ENCODE measurements at places on chromosomes 2 and 18.

- DNase-seq, result no peak
These were observed 11.0 kb downstream of the ANKRD12 start for GRCh38 chr18:9147440-9148202.

DNA sequence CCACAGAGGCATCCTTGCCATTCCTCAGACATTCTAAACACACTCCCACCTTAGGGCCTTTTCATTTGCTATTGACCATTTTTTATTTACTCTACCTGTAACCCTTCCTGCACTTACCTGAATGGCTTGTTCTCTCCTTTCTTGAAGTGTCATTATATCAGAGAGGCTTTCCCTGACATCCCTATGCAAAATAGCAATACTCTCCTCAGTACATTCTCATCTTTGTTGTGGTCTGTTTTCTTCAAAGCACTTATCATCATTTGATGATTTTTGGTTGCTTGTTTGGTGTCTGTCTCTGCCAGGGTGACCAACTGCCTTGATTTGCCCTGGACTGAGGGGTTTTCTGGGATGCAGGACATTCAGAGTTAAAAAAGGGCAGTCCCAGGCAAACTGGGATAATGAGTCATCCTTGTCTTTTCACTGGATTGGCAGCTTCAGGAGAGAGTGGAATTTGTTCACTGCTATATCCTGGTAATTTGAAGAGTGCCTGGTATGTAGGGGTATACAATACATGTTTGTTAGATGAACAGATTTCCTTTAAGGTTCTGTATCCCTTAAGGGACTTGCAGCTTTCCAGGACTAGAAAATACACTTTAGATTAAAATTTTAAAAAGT is 102.4 kb downstream of the BABAM2 start:
- DNase-seq, result no peak

DNA sequence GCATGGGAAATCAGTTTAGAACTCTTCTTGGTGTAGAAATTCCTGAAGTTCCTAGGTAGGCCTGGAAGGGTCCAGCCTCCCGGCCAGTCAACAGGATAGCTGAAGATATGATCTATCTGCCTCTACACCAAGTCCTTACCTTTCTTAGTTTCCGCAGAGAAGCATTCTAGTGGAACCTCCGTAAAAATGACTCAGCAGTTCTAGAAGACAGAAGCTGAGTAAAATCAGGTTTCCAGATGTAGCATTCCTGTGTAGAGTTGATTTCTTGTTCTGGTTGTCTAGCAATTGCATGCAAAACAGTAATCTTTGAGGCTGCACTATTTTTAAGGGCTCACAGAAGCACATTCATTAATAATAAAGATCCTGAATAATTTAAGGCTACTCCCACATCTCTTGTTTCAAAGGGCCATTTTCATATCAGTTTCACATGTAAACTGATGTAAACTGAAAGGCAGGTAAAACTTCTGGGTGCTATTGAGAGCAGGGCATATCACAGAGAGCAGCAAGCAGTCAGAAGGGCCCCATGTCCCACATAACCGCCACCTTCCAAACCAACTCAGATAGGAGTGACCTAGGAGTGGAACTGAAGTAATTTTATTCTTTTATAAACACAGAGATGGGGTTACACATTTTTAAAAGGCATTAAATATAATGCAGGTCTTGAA is 3.2 kb upstream of the DYTN start:
- DNase-seq, result no peak

DNA sequence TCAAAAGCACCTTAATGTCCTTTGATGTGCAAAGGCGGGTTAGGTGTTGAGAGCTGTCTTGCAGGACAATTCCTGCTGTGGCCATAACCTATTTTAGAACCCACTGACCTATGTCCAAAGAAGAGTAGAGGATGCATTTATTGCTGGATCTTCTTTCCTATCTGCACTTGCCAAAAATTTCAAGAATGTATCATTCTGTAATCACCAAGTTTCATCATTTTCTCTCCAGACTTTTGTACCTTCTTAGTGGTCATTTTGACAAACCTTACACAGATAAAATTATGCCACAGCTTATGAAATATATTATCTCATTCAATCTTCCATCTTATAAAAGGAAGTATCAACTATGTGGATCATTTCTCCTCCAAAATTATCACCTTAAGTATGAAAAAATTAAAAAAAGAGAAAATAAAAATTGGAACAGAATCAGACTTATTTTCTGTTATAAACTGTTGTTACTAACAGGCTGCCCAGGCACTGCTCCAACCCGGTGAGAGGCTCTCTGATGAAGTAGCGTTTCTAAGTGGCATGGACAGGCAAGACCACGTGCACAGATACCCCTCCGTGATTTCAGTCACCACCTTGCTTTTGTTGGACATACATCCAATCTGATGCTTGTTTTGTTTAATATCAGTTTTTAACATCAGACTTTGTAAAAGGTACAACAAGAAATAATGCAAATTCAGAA is 559.9 kb upstream of the ID2 start:
- no peak for DNase-seq

DNA sequence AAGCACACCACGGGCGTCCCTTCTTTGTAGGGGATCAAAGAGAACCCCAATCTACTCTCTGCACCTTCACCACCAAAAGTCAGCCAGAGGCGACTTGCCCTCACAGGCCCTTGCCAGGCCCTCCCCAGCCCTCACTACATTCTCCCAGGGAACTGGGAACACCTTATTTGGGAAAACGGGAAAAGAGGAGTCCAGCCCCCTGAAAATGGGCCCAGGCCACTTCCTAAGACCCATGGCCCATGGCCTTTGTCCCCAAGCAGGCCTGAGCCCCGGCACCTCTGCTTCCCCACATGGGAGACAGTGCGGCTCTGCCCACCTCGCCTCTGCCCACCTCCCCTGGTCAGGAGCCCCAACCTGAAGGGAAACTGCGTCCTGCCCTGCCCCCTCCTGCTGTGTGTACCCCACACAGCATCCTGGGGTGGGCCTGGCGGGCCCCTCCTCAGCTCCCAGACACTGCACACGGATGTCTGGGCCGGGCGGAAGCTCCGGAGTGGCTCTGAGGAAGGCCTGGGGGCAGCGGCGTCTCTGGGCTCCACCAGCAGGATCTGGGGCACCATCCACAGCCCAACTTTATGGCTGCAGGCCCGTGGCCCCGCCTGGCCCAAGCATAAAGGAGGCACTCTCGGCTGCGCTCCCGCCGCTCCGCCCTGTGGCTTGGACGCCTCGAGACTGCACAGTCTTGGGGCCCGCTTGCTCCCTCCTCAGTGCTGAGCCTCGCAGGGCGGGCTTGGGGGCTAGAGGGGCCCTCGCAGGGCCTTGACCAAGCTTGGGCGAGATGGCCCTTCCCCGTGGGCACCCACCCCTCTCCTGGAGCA is 70.3 kb upstream of the GPC1 start:
- DNase-seq, result no peak

DNA sequence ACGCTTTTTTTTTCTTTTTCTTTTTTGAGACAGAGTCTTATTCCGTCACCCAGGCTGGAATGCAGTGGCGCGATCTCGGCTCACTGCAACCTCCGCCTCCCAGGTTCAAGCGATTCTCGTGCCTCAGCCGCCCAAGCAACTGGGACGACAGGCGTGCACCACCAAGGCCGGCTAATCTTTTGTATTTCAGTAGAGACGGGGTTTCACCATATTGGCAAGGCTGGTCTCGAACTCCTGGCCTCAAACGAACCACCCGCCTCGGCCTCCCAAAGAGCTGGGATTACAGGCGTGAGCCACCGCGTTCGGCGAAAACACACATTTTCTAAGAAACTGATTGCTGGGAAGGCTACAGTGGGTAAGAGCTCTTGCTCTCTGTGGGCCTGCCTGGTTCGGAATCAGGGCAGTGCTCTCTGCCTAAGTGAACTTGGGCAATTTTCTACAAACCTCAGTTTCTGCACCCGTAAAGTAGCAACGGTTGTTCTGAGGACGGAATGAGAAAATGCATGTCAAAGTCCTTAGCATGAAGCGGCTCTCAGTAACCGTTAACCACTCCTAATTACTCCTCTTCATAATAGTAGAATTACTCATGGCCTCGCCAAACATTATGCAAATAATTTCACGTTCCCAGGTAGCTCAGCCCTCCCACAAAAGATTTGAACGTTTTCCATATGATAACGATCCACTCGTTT is 1.0 kb upstream of the PMAIP1 start:
- no peak for DNase-seq

DNA sequence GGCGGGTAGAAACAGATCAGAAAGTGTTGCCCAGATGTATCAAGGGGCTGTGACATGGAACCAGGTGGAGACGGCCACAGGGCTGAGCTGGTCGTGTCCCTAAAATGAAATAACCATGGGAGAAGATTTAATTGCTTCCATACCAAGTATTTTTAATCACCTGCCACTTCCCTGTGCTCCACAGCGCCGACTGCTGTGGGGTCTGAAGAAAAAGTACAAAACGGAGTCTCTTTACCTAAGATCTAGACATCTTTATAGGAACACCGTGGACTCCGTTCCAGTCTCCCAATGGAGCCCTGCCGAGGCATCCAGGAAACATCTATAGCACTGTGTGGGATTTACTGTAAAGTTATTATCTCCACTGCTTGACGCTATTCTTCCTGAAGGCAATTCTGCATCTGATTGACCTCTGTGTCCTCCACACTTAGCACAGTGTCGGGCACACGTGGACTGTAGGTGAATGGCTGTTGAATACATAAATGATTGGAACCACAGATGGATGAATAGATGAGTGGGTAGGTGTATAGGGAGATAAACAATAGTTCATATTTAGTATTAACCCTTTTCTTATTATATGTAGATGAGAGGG is 21.6 kb upstream of the GYPC start:
- DNase-seq, result no peak

GRCh38 chr2:171505374-171505773 is 16.9 kb upstream of the CYBRD1 start:
- DNase-seq, result no peak

DNA sequence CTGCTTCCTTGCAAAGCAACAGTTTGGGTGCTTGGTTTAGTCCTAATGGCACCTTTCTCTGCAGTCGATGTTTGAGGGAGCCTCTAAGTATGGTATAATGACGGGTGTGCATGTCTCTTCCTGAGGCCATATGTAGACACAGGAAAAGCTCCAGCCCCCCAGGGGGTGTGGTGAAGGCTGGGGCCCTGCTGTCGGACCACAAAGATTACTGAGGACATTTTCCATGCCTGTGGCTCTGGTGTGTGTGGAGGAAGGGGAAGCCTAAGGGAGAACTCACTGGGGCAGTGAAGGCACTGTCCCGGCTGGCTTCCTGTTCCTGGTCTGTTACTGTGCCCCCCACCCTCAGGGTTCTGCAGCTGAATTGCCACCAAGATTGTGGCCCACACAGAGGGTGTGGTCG is 187.1 kb downstream of the FHOD3 start:
- no peak for DNase-seq

DNA sequence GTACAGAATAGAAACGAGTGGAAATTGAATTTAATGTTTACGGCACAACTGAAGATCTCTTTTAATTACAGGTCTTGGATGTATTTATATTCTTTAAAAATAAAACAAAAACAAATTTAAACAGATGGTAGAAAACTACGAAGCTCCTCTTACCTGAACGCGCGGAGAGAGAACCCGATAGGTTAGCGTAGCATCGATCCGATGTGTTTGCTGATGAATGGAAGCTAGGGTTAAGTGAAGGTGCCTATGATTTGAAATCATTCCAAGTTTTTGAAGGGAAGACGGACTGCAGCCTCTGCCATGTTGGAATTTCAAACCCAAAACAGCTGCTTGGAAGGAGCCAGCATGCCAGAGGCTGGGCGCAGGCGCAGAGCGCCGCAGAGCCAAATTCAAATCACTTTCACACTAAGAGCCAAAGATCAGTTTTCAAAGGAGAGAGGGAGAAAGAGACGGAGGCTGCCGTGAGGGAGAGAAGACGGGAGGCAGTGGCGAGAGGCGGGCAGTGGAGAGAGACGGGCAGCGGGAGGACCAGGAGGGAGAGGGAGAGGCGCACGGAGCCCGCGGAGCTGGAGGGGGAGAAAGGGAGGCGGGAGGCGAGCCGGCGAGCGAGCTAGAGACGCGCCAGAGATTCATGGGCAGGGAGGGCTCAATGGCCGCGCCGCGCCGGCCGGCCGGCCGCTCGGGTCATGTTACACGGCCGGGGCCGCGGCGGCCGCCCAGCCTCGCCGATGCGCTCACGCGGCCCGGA is at the start of gene FIGN:
TSS of gene FIGN (minus strand) at position 324 of the 748 bp plus-strand sequence. CDS start 1,081 bp downstream, outside the sequence.
- DNase-seq, result no peak

- DNase-seq, result no peak
These were observed 8.6 kb upstream of the ESPNL start for GRCh38 chr2:238091436-238092060.

GRCh38 chr2:191976436-191976835 is 129.5 kb upstream of the CAVIN2 start:
- DNase-seq, result no peak

GRCh38 chr18:56723068-56723467 is 71.9 kb downstream of the WDR7 start:
- no peak for DNase-seq

- DNase-seq, result no peak
These were observed 16.9 kb downstream of the CXCR4 start for GRCh38 chr2:136101042-136101441.

DNA sequence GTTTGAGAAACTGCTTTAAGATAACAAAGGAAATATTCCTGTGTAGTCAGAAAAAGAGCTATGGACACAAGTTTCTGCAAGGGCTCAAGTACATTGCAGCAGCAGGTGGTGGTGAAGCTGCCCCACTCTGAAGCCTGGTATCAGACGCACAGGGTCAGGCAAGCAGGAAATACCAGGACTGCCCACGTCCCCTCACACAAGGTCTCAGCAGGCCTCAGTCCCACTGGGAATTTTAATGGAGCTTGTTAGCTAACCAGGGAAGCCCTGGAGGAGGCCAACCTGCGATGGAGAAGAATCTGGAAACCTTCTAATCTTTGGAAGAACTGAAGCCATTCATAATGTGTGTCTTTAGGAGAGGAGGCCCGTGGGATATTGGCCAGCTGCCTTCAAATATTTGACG is 168.3 kb downstream of the UXS1 start:
- DNase-seq, result no peak

DNA sequence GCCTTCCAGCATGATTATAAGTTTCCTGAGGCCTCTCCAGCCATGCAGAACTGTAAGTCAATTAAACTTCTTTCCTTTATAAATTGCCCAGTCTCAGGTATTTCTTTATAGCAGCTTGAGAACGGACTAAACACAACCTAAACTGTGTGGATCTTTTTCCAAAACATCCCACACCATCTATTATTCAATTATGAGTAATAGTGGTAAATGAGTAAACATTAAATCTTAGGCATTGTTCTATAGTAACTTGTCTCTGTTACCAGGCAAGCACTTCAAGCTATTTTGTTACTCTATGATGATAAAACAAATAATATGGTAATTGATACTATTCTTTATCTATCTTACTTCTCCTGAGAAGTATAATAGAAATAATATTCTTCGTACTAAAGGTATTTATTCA is 536.9 kb upstream of the CHAC2 start:
- DNase-seq, result no peak

All from stimulated activated CD8-positive, alpha-beta memory T cell treated with anti-CD3 and anti-CD28 coated beads, Interleukin-4, amount 100 ng/mL, for 4 hours (primary cell).